ENCODE measurements at places on chromosomes 5 and 9. TPM values are rescaled to one million over a fixed set of nuclear protein-coding genes. Genes with fewer than 3 reads are reported as not detected.

The CNTNAP3 gene
- total RNA-seq, result 6.4 TPM

The SLC36A3 gene
- not detected for total RNA-seq

The CD72 gene
- 0.78 TPM for total RNA-seq

The ZNF883 gene
- 3.3 TPM for total RNA-seq

The TEX48 gene
- not detected for total RNA-seq

The C1QTNF2 gene
- 0.17 TPM for total RNA-seq

The CTXN3 gene
- total RNA-seq, result not detected

The TMC1 gene
- 0.59 TPM for total RNA-seq

The C5orf63 gene
- total RNA-seq, result 2.4 TPM

The SEMA6A gene
- total RNA-seq, result 0.23 TPM

The GFPT2 gene
- total RNA-seq, result 12.2 TPM

The CNTFR gene
- total RNA-seq, result not detected

The DDX31 gene
- total RNA-seq, result 19.8 TPM

The CPLANE1 gene
- total RNA-seq, result 20.9 TPM

The LCP2 gene
- not detected for total RNA-seq

The LRRC19 gene
- not detected for total RNA-seq
